ENCODE measurements at places on chromosomes 11 and 22.

GRCh38 chr11:123653827-123654565 lies 428 bp downstream of the SCN3B start:
- peak; percentile 85 for DNase-seq

GRCh38 chr11:65180877-65181568 lies 705 bp upstream of the CAPN1 start:
- DNase-seq: peak; percentile 90

- DNase-seq: no peak
Observed at GRCh38 chr11:69220561-69221051, 64.9 kb downstream of the SMIM38 start.

DNA sequence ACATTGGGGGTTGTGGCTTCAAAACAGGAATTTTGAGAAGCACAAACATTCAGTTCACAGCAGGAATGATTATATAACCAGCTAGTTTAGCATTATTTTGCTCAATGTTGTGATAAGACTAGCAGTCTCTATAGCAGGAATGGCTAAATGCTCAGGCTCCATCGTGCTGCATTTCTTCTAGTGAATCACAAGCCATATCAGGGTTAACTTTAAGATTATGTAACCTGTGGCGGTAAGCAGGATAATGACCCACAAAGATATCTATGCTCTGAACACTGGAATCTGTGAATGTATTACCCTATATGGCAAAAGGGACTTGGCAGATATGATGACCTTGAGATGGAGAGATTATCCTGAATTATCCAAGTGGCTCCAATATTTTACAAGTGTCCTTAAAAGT lies 14.8 kb downstream of the FSHB start:
- no peak for DNase-seq

DNA sequence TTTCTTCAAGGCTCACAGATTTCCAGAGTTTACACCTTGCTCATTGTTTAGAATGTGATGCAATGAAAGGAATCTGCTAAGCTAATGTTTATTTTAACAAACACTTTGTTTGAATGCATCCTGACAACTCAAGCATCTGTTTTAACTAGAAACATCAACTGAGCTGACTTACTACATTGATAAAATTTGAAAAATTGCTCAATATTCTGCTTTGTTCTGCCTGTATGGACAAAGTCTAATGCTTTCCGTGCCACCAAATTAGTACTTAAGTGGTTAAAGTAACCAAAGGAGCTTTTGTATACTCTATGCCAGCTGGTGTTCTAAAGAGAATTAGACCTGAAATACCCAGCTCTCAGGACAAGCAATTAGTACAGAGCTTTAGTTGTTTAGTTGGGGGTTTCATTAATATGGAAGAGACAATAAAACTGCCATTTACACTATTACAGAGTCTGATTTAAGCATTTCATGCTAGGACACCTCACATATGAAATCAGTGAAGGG lies 105.2 kb downstream of the MAML2 start:
- DNase-seq: no peak

- DNase-seq: peak; percentile 93
Observed at GRCh38 chr11:70326365-70326811, 55.9 kb downstream of the PPFIA1 start.

- peak; percentile 45 for DNase-seq
Observed at GRCh38 chr22:28810821-28811491, 10.6 kb upstream of the XBP1 start.

- DNase-seq: no peak
Observed at GRCh38 chr22:45296628-45297297, 12.0 kb downstream of the UPK3A start.

DNA sequence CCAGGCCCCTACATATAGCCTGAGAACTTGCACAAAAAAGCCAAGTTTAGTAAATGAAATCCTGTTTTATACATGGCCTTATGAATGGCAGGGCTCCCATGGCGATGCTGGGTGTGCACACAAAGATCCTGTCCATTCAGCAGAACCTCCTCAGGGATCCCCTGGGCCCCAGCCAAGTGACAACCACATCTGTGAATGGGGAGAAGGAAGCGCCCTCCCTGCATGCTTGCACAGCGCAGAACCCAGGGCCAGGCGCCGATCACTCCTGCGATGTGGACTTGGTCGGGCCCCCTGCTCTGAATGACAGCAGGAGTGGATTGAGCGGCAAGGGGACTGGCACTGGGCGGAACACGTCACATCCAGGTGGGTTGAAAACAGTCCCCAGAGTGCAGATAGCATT lies 4.5 kb upstream of the CDC42EP2 start:
- no peak for DNase-seq

- DNase-seq: no peak
Observed at GRCh38 chr22:37354670-37355069, 72.4 kb downstream of the CYTH4 start.

- DNase-seq: no peak
Observed at GRCh38 chr11:93728792-93729128, 12.5 kb downstream of the TAF1D start.

GRCh38 chr11:20840341-20840740 lies 171.0 kb downstream of the NELL1 start:
- peak; percentile 54 for DNase-seq

- DNase-seq: no peak
Observed at GRCh38 chr22:45630436-45630835, 41.2 kb upstream of the ATXN10 start.

- DNase-seq: no peak
Observed at GRCh38 chr11:118370774-118371173, 11.4 kb downstream of the UBE4A start.

DNA sequence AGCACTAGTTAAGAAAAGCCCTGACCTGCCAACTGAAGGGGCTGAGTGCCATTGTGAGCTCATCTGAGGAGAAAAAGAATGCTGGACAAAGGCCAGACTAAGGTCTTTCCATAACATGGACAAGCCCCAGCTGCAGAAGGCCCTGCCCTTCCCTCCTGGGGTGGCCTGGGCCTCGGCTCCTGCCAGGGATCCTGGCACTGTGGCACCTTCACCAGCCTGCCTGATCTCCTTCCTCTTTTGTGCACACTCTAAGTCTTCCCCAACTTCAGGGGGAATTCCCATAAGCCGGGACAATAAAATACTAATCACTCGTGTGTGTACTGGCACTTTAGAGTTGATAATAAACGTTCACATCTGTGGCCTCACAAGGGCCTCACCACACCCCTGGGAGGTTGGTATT lies 9.9 kb downstream of the TMPRSS13 start:
- DNase-seq: no peak

DNA sequence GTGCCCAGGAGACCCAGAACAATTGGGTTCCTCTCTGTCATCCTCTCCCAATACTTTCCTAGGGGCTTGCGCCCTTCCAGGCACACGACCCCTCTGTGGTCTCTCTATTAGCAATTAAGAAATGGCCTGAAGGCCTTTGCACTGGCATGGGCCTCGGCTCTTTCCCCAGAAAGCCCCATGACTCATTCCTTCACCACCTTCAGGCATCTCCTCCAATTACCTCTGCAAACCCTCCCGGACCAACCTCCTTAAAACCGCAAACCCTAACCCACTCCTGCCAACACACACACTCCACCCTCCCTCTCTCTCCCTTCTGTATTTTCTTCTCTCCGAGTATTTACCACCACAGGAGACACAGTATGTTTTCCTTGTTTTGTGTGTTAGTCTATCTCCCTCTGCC lies 36.7 kb downstream of the LARGE1 start:
- DNase-seq: no peak

GRCh38 chr11:12188548-12189317 lies 78.3 kb downstream of the MICAL2 start:
- DNase-seq: no peak

GRCh38 chr11:68973219-68973618 lies 7.6 kb downstream of the MRGPRD start:
- DNase-seq: no peak

DNA sequence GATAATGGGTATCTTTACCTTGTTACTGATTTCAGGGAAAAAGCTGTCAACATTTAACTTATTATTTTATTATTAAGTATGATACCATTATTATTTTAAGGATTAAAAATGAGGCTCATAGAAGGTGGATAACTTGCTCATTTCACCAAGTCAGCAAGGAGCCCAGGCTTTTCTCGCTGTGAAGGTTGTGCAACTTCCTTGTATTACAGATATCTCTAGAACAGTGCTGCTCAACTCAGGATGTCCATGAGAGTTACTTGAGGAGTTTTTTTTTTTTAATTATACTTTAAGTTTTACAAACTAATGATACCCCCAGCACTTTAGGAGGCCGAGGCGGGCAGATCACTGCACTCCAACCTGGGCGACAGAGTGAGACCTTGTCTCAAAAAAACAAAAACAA lies 98.2 kb downstream of the INSC start:
- DNase-seq: no peak

DNA sequence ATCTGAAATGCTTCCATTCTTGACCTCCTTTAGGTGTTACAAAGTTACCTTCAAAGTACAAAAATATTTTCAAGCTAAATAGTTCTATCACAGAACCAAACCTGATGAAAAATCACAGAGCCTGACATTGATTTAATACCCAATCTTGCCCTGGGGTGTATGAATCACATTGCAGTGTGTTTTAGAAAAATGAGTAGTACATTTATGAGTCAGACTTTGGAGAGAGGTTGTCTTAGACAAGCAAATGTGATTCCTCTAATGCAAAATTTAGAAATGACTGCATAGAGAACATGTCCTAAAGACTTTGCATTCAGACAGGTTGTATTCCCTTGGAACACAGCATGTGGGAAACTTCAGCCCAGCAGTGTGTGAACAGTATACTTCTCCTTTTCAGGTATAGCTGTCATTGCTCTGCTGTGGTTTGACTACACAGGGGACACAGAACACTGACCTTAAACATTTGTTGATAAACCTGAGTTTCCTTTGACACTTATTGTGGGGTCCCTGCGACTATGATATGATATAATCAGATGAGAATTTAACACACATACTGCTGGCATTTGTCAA lies 972.1 kb downstream of the JRKL start:
- peak; percentile 26 for DNase-seq

- DNase-seq: no peak
Observed at GRCh38 chr11:11750017-11750878, 91.5 kb upstream of the USP47 start.

DNA sequence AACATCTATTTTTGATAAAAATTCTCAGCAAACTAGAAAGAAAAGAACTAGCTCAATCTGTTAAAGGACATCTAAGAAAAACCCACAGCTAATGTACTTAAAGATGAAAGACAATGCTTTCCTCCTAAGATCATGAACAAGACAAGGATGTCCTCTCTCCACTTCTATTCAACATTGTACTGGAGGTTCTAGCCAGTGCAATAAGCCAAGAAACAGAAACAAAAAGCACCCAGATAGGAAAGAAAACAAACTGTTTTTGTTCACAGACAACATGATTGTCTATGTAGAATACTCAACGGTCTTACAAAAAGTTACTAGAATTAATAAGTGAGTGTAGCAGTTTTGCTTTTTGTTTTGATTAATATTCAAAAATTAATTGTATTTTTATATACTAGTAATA lies 7.8 kb downstream of the CD3D start:
- DNase-seq: no peak

- DNase-seq: no peak
Observed at GRCh38 chr11:115590254-115590653, 86.0 kb upstream of the CADM1 start.

- no peak for DNase-seq
Observed at GRCh38 chr11:83681031-83681781, 395.0 kb upstream of the CCDC90B start.

DNA sequence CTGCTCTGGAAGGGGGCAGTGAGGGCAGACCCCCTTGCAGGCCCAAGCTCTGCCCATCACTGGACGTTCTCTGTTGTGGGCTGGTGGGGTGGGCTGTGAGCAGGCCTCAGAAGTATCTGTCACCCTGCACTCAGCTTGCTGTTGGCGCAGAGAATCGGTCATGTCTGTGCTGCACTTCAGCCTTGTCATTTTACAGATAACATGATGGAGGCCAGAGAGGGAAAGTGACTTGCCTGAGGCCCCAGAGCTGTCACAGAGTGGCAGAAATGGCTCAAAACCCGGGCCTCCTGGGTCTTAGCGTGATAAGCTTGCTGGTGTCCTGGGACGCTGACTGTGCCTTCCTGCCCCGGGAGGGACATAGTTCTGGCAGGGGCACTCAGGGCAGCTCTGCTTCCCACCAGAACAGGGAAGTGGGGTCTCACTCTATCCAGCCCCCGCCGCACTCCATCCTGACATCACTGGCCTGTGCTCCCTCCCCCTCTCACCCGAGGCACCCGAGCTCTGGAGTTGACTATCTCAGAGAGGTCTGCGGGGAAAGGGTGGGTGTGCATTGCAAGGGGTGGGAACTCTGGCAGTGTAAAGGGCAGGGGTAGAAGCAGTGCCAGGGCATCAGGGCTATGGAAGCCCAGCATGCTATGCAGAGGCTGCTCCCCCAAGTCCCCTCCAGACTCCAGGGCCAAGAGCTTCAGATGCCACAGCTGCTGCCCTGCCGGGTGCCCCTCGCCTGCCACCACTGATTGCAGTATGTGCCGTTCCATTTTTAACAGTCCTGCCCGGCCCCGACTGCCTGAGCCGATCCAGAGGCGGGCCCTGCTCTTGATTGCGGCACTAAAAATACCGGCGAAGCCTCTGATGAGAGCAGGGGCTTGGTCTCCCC lies 50.4 kb upstream of the NECTIN1 start:
- peak; percentile 67 for DNase-seq

DNA sequence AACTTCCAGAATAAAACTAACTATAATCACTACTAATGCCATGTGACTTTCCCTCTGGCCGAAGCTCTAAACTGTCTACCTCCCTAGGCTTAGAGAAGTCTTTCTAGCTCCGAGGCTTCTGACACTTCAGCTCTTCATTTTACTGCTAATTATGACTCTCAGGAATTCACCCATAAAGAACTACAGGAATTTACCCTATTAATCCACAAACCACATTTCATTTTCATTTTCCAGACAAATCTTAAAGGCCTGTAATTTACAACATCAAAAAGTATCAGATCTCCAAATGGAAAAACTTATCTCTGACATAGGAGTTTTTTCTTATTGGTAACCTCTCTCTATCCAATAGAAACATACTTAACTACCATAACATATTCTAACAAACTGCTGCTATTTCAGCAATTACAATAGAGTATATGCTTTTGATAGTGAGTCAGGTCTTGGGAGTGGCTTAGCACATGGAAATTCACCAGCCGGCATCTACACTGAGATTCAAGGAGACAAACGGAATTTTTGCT lies 33.4 kb downstream of the MRTFA start:
- DNase-seq: peak; percentile 58

- no peak for DNase-seq
Observed at GRCh38 chr11:83150450-83150849, 6.5 kb upstream of the PCF11 start.

Measured in cardiac muscle cell (in vitro differentiated cells and primary cell).